Endothelial cell of umbilical vein (primary cell): ENCODE measurements at places on chromosomes 11 and 22. TPM values are rescaled to one million over a fixed set of nuclear protein-coding genes. Genes with fewer than 3 reads are reported as not detected.

Gene OR4A16
- not detected in 2 replicates for total RNA-seq

Gene RAB1B
- 171 and 177 TPM in 2 replicates for total RNA-seq

Gene GPHA2
- not detected in 2 replicates for total RNA-seq

Gene TRIM21
- total RNA-seq = 19.1 and 20.8 TPM in 2 replicates

Gene OR10D3
- total RNA-seq = not detected in 2 replicates

Gene OR8D4
- total RNA-seq = not detected in 2 replicates

Gene TTC9C
- 31.6 and 43.5 TPM in 2 replicates for total RNA-seq

Gene TMEM191C
- total RNA-seq = 1.2 and 1.5 TPM in 2 replicates

Gene SLC16A8
- not detected in 2 replicates for total RNA-seq

Gene FGF19
- not detected in 2 replicates for total RNA-seq

Gene RASL10A
- 1.3 and 1.9 TPM in 2 replicates for total RNA-seq

Gene MRGPRE
- total RNA-seq = not detected in 2 replicates
